EH (cell line): ENCODE measurements at places on chromosomes 1 and 21.

GRCh38 chr1:204076891-204077290, 4.0 kb downstream of the SOX13 start:
- peak; percentile 58 for DNase-seq

DNA sequence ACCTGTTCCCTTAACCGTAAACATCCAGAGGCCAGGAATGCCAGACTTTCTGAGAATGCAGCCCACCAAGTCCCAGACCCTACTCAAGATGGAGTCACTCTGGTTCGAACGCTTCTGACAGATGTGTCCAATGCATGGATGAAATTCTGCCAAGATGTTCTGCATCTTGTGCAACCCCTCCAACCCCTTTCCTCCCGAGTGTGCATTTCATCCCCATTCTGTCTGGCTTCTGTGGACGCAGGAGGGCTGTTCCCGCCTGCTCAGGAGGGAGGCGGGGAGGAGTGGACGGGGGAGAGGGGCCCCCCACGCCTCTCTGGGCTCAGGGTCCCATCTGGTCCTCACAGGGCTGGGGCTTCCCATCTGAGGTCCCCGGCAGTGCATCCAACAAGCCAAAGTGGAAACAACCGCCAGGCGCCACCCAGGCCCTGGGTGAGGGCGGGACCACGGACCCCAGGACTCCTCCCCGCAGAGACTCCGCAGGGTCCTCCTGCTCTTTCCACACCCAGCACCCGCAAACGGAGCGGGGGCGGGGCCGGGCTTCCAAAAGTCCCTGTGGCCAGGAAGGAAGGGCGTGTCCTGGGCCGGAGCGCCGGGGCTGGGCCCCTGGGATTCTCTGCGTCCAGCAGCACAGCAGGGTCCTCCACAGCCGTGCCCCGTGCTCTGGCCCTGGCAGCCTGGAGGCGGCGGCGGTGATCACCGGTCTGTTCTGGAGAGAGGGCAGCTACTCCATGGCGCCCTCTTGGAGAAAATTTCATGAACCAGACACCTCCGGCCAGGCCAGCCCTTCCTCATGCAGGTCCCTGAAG, 27.8 kb upstream of the SUMO3 start:
- peak; percentile 61 for DNase-seq

DNA sequence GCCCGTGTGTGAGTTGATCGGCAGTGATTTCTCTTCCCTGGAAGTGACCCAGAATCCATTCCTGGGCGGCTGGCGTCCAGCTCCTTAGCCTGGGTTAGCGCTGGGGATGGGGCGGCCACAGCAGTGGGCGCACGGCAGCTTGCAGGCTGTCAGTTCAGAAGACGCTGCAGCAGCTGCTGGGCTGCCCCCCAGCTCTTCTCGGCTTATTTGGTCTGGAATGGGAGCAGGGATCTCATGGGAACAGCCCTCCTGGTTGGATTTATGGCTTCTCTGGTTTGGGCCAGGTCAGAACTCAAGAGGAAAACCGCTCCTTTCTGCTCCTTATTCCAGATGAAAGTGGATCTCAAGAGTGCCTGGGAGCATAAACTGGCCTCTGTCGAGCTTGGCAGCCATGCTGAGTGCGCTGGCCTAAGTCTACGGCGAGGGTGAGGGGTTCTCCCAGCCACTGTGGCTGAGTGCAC, 148.2 kb downstream of the PRDM16 start:
- no peak for DNase-seq

- DNase-seq = no peak
These were observed 5.0 kb downstream of the ZNF691 start for GRCh38 chr1:42851420-42851819.

DNA sequence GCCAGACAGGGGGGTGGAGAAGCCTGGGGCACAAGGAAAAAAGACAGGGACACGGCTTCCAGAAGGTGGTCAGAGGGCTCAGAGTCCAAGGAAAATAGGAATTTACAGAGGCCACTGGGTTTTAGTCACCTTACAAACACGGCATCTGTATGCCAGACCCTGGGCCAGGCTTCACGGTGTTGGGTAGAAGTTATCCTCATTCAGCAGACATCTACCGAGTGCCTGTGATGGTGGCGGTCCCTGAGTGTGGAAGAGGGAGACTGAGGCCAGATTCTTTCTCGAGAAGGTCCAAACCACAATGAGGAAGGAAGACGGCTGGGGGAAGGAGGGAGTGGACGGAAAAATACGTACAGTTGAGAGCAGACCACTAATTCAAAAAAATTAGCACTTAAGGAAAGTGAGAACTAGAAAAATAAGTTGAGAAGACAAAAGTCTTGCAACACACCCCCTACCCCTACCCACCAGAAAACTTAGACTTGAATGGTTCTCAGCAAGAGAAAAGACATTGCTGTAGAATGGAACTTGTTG, 864 bp upstream of the BTG2 start:
- no peak for DNase-seq

- DNase-seq = no peak
These were observed 195.6 kb upstream of the ZRANB2 start for GRCh38 chr1:71276466-71276865.

GRCh38 chr21:21295303-21295702, 297.1 kb downstream of the NCAM2 start:
- DNase-seq = no peak

GRCh38 chr1:97573553-97573952, 347.3 kb downstream of the DPYD start:
- DNase-seq = peak; percentile 19

DNA sequence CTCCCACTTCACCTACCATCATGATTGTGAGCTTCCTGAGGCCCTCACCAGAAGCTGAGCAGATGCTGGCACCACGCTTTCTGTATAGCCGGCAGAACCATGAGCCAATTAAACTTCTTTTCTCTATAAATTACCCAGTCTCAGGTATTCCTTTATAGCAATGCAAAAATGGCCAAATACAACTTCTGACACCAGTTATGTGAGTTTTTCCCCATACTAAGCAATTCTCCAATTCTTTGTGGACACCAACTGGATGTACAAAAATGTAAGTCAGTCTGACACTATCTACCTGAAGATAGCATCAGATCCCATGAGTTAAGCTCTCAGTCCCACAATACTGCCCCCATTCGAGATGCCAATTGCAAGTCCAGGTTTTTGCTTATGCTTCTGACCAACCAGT, 65.4 kb upstream of the PPIH start:
- no peak for DNase-seq

DNA sequence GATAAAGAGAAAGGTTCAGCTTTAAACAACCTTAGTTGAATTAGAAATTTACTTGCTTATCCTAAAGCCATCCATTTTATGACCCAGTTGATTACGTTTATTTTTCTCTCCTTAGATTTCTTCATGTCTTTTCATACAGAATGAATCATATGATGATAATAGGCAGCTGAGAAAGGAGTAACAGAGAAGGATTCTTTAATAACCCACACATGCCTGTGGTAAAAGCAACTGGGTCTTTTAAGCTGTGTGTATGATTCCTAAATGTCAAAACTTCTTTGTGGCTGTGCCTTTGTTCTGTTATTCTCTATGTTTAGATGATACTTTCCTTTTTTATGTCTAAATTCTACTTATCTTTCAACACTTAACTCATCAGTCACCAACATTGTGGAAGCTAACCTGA, 626.5 kb downstream of the NCAM2 start:
- DNase-seq = peak; percentile 22

GRCh38 chr1:42759114-42759513, 7.7 kb downstream of the P3H1 start:
- DNase-seq = no peak

- peak; percentile 100 for DNase-seq
These were observed 34.7 kb downstream of the SLC1A7 start for GRCh38 chr1:53107570-53108322.

- no peak for DNase-seq
These were observed 334.7 kb upstream of the POU3F1 start for GRCh38 chr1:38381256-38381655.

DNA sequence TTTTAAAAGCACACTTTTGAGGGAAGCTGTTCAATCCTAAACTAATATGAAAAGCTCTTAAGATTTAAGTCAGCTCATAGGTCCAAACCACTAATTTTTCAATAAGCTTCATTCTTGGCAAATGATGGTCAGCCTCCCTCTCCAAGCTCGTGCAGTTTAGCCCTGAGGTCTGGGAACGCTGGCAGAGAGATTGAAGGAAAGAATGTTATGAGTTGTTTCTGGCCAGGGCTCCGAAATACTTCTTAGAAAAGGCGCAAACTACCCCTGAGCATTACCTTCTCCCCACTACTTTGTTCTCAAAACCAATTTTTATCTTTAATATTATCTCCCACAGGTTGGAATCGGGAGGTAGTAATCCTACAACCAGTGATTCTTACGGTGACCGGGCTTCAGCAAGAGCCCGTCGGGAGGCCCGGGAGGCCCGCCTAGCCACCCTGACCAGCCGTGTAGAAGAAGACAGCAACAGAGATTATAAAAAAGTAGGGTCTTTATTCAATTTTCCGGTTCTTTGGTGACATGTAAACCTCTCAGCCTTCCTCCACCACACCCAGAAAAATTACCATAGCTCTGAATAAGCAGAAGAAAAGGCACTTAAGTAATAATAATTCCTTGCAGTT, 147.7 kb downstream of the SYT2 start:
- DNase-seq = peak; percentile 60

DNA sequence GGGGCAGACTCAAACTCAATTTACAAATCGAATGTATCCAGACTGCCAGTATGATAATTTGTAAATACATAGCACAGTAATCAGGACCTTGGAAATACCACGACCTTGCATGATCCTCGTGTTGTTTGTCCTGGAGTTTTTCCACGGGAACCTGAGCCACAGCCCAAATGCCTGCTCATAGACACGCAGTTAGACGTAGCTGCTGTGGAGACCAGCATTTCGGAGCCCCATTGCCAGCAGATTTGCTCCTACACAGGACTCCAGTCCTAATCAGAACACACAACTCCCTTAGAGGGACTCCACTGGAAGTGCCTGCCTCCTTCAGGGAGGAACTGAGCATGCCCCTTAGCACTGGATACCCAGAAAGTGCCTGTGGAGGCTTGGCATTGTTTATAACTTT, 163.2 kb downstream of the GALNT2 start:
- no peak for DNase-seq

- DNase-seq = no peak
These were observed 21.1 kb downstream of the CSMD2 start for GRCh38 chr1:34143975-34144374.

- no peak for DNase-seq
These were observed 136.7 kb downstream of the CENPF start for GRCh38 chr1:214739621-214740238.

DNA sequence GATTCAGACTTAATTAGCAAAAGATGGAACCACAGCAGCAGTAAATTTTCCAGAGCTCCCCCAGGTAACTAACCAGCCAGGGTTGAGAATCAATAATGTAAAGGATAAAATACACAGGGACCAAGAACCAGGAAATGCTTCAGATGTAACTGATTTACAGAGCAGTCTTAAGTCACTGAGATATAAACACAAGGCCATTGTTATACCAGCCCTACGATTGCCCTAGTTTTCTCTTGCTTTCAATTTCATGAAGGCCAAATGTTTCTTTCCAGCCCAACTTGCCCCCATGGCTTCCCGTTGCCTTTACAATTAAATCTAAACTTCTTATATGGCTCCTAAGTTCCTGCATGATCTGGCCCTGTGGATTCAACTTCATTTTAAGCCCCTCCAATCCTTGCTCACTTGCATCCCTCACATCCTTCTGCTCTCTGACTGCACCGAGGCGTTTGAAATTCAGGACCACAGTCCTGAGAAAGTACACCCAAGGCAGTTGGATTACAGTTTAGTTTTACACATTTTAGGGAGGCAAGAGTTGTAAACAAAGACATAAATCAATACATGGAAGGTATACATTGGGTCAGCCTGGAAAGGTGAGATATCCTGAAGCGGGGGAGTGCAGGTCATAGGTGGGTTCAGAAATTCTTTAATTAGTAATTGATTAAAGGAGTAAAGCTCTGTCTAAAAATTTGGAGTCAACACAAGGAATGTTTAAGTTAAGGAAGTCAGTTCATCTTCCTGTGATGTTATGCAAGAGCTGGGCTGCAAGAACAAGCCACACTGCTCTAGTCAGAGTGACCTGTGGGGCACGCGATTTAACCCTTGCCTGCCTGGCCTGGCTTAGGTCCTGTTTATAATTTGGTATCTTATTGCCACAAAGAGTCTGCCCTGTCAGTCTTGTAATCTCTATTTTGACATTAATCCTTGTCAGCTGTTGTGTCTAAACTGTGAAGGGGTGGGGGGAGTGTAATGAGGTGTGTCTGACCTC, 69.9 kb upstream of the COG2 start:
- DNase-seq = no peak

DNA sequence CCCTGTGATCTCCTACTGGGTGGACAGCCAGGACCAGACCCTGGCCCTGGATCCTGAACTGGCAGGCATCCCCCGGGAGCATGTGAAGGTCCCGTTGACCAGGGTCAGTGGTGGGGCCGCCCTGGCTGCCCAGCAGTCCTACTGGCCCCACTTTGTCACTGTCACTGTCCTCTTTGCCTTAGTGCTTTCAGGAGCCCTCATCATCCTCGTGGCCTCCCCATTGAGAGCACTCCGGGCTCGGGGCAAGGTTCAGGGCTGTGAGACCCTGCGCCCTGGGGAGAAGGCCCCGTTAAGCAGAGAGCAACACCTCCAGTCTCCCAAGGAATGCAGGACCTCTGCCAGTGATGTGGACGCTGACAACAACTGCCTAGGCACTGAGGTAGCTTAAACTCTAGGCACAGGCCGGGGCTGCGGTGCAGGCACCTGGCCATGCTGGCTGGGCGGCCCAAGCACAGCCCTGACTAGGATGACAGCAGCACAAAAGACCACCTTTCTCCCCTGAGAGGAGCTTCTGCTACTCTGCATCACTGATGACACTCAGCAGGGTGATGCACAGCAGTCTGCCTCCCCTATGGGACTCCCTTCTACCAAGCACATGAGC, 17.2 kb upstream of the SLC25A44 start:
- DNase-seq = no peak

DNA sequence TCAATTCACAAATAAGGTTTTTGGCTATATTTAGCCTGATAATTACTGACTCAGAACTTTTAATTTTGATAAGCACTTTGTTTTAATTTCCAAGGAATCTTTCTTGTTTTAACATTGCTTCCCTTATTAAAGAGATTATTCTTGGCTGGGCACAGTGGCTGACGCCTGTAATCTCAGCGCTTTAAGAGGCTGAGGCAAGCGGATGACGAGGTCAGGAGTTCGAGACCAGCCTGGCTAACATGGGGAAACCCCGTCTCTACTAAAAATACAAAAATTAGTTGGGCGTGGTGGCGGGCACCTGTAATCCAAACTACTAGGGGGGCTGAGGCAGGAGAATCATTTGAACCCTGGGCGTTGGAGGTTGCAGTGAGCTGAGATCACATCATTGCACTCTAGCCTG, 13.8 kb downstream of the ALG14 start:
- peak; percentile 68 for DNase-seq

- peak; percentile 53 for DNase-seq
These were observed 89.3 kb downstream of the ITPKB start for GRCh38 chr1:226649780-226650179.

- DNase-seq = peak; percentile 73
These were observed 63.0 kb downstream of the KCNJ15 start for GRCh38 chr21:38319781-38320180.
